SW 1271 (cell line): ENCODE measurements at places on chromosomes 4 and X.

- peak; percentile 6 for DNase-seq
Observed at GRCh38 chr4:183099537-183100297, 660 bp downstream of the WWC2 start.

- DNase-seq: no peak
Observed at GRCh38 chr4:54120518-54120917, 20.6 kb downstream of the GSX2 start.

GRCh38 chr4:60345392-60345791 is 854.7 kb upstream of the ADGRL3 start:
- no peak for DNase-seq

DNA sequence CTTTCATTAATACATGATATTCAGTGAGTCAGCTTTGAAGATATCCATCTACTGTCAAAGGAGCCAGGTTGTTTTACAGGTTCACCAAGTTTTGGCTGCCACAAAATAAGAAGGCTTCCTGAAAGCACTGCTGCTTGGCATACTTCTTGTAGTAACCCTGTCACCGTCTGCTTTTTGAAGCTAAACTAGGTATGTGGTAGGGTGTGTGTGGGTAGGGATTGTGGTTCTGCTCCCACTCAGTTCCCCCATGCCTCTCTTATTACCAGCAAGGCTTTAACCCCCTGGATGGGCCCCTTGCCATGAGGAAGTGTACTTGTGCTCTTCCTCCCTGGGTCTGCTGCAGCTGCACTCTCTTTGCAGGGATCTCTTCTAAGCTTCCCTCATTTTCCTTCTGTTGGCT is 191.2 kb downstream of the BANK1 start:
- DNase-seq: no peak

GRCh38 chrX:85084770-85085393 is 81.2 kb downstream of the APOOL start:
- DNase-seq: no peak

GRCh38 chrX:6472652-6473342 is 62.1 kb downstream of the VCX3A start:
- no peak for DNase-seq

- DNase-seq: no peak
Observed at GRCh38 chrX:136182414-136182813, 35.1 kb downstream of the FHL1 start.

- no peak for DNase-seq
Observed at GRCh38 chrX:31266203-31267076, 194.6 kb upstream of the FTHL17 start.

- DNase-seq: no peak
Observed at GRCh38 chr4:14701896-14702295, 300.4 kb upstream of the CPEB2 start.

DNA sequence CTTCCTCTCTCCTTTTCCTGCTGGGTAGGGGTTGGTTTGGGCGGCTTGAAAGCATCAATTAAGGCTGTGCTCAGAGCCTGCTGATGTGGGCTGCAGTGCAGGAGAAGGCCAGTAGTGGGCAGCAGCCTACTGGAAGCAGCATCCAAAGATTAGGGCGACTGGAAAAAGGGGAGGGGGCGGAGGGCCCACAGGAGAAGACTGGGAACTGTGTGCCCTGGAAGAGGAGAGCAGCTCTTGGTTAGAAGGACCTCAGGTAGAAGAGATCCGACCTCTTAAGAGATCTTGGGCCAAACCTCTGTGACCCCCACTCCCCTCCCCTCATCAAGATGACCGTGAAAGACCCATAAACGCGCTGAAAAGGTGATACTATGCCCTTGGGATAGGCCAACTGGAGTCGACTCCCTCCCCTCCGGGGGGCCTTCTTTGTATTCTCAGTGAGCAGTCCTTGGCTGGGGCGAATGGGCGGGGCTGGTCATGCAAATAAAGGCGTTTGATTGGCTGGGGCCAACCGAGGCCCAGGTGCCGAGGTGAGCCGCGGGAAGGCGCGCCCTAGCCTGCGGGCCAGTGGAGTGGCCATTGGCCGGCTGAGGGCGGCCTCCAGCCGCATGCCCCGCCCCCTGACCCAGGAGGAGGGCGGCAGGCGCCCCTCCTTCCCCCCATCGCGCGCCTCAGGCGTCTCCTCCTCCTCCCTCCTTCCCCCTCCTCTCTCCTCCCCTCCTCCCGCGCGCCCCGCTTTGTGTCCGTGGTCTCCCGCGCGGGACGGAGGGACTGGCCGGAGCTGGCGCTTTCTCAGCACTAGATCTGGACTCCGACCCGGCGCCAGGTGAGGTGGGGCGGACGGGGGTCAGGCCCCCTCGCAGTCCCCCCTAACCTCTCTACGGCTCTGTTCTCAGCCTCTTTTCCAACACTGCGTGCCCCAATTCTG is 10.1 kb downstream of the DLG3 start:
- peak; percentile 8 for DNase-seq

DNA sequence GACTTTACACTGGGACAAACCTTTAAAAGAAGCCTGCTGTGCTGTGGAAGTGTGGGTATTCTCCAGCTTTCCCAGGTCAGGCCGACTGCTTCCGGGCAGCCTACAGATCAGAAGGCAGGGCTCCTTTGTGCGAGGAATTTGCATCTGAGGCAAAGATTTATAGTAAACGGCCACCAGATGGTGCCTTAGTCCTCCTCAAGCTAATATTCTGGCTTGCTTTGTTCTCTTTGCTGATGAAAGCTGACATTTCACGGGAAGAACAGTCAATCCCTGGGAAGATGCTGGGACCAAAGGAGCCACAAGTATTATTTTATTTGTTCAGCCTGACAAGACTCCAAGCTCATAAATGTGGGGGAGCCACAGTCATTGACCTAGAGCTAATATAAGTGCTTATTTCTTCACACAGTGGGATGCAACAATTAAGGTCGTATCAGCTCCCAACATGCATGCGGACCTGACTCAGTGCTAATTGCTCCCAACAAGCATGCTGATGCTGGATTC is 120.7 kb upstream of the TRIM2 start:
- DNase-seq: peak; percentile 66

- DNase-seq: no peak
Observed at GRCh38 chr4:112257098-112257497, 25.5 kb downstream of the AP1AR start.

GRCh38 chr4:18012807-18013462 is 8.6 kb downstream of the LCORL start:
- DNase-seq: no peak

DNA sequence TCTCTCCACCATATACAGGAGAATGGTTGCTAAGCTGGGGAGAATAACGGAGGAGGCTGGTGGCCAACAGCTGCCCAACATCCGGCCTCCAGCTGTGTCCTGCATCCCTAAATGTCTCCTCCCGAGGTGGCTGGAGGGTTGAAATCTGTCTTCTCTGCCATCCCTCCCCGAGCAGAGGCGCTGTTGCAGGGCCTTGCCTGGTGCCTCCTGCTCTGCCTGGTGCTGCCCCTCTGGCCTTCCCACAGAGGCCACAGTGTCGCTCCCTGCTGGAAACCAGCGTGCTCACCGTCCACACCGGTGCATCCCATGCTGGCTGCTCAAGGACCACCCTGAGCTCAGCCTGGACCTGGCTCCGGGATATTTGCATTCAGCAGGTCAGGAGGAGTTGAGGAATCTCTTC is 115.2 kb downstream of the ENPP6 start:
- no peak for DNase-seq

- DNase-seq: no peak
Observed at GRCh38 chrX:134634691-134635090, 23.6 kb downstream of the PLAC1 start.

- DNase-seq: no peak
Observed at GRCh38 chr4:27154706-27155105, 294.1 kb downstream of the STIM2 start.

DNA sequence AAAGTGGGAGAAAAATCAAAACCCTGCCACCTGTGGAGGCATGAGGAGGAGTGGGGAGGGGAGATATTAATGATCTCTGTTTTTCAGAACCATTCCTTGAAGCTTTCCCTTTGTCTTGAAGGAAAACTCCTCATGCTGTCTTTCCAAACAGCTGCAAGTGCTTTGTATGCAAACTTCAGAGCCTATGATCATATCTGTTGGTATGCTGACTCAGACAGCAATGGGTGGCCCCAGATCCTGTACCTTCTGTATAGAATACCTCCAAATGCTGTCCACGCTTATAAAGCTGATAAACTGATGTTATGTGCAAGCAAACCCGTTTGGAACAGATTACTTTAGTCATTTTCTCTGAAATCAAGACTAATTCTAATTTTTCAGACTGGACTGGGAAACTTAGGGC is 31.9 kb downstream of the BMP15 start:
- DNase-seq: no peak

- no peak for DNase-seq
Observed at GRCh38 chrX:2495595-2495994, 5.2 kb downstream of the DHRSX start.

GRCh38 chr4:1764670-1765069 is 28.4 kb upstream of the FGFR3 start:
- DNase-seq: no peak

DNA sequence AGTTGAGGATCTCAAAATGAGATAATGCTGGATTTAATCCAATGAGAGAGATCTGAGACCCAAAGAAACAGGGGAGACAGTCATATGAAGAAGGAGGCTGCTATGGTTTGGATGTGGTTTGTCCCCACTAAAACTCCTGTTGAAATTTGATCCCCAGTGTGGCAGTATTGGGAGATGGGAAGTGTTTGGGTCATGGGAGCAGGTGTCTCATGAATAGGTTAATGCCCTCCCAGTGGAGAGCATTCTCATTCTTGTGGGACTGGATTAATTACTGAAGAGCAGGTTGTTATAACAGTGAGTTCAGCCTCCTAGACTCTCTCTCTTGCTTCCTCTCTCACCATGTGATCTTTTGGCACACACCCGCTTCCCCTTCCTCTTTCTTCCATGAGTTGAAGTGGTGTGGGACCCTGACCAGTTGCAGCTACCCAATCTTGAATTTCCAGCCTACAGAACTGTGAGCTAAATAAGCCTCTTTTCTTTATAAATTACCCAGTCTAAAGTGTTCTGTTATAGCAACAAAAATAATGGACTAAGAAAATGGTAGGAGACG is 70.3 kb downstream of the PPEF2 start:
- DNase-seq: no peak

DNA sequence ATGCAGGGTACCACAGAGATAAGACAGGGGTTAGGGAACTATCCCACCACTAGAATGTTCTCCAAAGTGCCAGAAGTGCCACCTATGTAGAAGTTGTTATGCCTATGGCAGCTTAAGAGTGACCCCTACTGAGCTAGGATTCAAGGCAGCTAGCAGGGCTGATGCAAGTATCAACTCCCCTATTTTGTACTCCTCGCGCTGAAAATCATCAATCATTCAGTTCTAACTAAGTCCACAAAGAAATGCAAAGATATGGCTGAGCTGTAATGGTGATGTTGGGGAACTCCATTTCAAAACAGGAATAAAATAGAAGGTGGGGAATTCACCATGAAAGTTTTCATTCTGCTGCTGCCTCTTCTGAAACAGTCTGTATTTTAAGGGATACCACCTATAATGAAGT is 13.8 kb downstream of the ACSL4 start:
- DNase-seq: no peak

DNA sequence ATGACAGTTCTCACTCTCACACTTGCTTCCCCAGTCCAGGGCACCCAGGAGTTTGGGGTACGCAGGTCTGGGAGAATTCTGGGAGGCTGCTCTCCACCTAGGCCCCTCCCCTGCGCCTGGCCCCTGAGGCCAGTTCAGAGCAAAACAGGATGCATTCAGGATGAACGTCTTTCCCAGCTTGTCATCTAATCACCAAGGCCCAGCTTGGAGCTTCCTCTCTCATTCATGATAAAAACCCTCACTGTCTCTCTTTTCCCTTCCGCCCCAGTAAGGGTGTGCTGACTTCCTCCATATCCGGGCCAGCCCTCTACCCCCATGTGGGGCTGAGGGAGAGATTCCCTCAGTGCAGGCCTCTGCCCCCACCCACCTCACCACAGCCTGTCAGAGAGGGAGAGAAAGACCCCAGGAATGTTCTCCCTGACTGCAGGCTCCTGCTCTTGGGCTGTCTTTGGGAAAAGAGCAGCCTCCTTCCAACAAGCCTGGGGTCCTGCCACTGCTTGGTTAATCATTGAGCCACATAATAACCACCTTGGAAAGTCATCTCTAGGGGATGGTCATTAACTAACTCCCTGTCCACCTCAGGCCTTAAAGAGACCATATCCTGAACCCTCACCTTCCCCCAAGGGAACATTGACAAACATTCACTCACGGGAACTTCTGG is 50.1 kb downstream of the STARD8 start:
- DNase-seq: no peak

DNA sequence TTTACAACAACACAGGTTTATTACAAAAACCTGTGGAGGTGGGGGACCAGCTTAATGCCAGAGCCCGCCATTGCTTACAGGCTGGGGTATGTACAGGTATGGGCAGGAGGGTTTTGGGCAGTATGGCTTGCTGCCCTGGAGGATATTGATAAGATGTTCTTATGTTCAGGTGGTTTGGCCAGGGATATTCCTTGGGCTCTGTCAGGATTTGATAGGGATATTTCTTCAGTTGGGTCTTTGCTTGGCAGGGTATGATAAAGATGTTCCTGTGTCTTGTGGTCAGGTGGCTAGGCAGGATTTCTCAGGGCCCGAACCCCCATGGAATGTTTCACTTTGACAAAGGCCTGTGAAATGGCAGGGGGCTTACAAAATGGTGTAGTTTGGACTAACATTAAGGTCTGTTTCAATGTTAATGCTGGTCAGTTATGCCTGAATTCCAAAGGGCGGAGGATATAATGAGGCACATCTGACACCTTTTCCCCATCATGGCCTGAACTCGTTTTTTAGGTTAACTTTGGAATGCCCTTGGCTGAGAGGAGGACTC is 3.1 kb downstream of the MGST2 start:
- no peak for DNase-seq

GRCh38 chr4:70511365-70511764 is 7.0 kb upstream of the AMTN start:
- DNase-seq: no peak

- no peak for DNase-seq
Observed at GRCh38 chrX:127459790-127460189, 592.4 kb downstream of the ACTRT1 start.

DNA sequence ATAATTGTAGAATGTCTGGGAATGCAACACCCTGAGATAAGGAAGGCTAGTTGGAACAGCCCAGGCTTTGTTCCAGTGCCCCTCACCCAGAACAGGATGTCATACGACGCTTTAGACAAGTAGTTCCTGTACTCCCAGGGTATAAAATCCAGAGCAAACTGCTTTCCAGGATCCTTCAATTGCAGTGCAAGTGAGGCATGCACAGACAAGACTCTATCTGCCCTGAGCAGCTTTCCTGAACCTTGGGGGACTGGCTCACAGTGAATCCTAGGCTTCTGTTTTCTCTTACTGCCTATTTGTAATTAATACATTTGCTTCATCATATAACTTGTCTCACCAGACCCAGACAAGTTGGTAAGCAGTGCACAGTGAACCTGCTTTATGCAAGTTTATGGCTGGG is 48.4 kb upstream of the IL9R start:
- no peak for DNase-seq
